ENCODE measurements at places on chromosomes 12 and 14. TPM values are rescaled to one million over a fixed set of nuclear protein-coding genes. Genes with fewer than 3 reads are reported as not detected.

The CELA1 gene
- not detected for total RNA-seq

The TMBIM4 gene
- 122 TPM for total RNA-seq

The CNTN1 gene
- 38.6 TPM for total RNA-seq

The MFAP5 gene
- total RNA-seq: 6.8 TPM

The NUAK1 gene
- 11.4 TPM for total RNA-seq

Data from mucosa of gallbladder (tissue), 1 donor.